Activated naive CD4-positive, alpha-beta T cell treated with Interleukin-2 at 50 U/mL for 16 hours (primary cell): ENCODE measurements at places on chromosomes 4 and X.

DNA sequence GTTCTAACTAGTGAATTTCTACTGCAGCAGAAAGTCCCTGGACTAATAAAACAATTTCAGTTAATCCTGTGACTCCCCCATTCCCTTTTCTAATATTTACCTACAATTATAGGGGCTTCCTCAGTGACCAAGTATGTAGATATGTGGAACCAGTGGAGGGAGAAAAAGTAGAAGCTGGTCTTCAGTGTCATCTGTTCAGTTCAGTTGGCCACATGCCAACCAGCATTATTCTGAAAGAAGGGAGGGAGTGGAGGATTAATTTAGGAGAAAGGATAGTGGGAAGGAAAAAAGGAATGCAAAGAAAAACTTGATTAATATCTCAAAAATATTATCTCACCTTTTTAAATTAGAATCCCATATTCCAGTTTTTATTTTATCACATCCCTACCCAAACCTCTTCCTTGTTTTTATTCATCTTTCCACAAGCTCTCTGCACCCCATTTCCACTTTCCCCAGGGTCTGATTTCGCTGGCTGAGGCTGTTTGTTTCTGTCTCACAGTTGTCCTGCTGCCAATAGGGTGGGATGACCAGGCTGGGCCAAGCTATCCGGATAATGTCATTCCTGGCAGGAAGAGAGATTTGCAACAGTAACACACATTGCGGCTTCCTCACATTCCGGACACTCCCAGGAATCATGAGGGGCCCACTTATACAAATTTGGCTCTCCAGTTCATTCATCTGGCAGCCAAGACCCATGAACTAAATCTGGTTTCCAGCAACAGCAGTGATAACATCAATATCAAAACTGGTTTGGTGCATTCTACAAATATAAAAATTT is 24.6 kb upstream of the ANTXR2 start:
- no peak for DNase-seq

DNA sequence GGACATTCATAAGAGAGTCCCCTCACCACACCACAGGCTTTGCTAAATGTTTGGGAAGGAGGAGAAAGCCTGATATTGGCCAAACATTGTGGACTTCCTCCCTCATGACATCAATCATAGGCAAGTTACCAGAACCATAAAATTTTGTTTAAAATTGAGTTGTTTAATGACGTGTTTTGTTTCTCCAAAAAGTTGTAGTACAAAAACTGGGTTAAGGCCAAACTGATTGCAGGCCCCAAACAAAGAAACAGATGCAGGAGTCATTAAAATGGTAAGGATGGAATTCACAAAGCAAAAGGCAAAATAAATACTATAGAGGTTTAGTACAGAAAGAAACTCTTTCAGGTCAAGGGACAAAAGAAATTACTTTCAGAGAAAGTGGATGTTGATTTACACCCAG is 3.9 kb upstream of the ODAM start:
- no peak for DNase-seq

GRCh38 chr4:183344523-183345255 is 22.5 kb upstream of the CLDN24 start:
- DNase-seq = no peak

DNA sequence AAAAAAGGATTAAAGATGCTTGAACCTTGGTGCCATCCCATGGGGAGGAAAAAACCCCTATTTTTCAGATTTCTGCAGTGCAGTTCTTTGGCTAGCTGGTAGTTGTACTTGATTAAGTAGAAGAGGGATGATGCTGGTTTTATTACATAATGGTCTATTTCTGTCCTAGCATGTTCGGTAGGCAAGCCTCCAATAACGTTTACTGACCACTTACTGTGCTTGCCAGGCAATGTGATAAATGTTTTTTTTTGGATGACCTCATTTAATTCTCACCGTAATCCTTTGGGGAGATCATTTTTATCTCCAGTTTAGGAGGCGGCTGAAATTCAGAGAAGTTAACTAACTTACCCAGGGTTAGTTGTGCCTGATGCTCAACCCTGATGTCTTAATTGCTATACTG is 92.1 kb upstream of the RPA4 start:
- DNase-seq = no peak

- DNase-seq = no peak
These were observed 143.9 kb downstream of the RPS6KA6 start for GRCh38 chrX:84044051-84044450.

GRCh38 chr4:140427106-140427918 is at the start of gene CLGN:
TSS of gene CLGN (minus strand) at chr4:140427648. CDS start at chr4:140413078, 14,570 bp downstream.
- DNase-seq = peak; percentile 27

GRCh38 chr4:144967161-144967560 is 130.8 kb downstream of the ANAPC10 start:
- DNase-seq = no peak

GRCh38 chr4:119310826-119311225 is 11.1 kb downstream of the FABP2 start:
- no peak for DNase-seq

GRCh38 chrX:139949703-139950102 is 15.6 kb downstream of the CXorf66 start:
- DNase-seq = no peak

GRCh38 chr4:141802333-141802732 is 165.9 kb downstream of the IL15 start:
- DNase-seq = no peak

GRCh38 chr4:15717657-15718416 is 15.0 kb downstream of the BST1 start:
- DNase-seq = no peak
